T-helper 2 cell treated with Interferon-gamma antibody and Interleukin-4, amounts not matched to agents 5 μg/mL and 100 μg/mL, for 36 hours (primary cell): ENCODE measurements at places on chromosomes 7 and 10.
A peak's percentile ranks its signal among the peaks of the same experiment; 100 is the strongest.

DNA sequence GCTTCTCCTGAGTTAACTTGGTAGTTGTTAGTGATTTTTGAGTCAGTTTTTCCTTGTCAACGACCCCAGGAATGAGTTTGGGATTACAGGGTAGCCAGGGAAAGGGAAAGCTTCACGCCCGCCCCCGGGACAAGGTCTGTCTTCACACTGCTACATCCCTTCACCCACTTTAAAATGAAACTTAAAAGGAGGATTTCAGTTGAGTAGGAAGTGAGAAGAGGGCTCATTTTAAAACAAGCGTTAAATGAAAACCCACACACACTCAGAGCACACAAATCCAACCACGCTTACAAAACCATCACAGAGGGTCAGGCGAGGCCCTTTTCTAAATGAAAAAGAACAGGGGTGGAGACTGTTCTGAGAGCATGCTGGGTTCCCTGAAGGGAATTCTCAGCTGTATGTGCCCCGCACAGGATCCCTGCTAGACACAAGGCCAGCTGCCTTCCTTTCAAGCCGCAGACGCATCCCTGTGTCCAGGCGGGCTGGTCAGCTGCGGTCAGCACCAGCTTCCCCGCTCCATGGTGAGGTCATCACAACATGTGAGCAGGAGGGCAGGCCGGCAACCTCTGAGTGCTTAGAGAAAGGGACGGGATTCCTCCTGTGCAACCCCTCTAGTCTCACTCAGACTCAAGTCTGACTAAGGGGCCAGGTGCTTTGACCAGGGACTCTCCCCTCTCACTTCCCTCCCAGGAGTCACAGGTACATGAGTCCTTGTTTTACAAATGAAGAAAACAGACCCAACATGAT lies 111.8 kb downstream of the EGFR start:
- no peak for DNase-seq

DNA sequence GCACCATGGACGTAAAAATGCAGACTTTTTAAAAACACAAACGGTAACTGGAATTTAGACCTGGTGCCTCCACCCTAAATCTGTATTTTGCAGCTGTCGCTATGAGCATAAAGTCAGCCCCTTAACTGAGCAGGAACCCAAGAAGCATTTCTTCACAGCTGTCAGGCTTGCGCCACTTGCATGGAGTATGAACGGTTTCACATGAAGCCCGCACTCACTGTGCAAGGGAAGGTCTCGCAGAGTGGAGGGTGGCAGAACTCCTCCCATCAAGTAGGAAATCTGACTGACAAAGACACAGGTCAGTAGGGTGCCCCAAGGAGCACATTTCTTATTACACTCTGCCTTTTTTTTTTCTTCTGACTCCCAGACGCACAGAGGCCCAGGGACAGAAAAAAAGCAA lies 58.5 kb downstream of the ELMO1 start:
- DNase-seq, result no peak

DNA sequence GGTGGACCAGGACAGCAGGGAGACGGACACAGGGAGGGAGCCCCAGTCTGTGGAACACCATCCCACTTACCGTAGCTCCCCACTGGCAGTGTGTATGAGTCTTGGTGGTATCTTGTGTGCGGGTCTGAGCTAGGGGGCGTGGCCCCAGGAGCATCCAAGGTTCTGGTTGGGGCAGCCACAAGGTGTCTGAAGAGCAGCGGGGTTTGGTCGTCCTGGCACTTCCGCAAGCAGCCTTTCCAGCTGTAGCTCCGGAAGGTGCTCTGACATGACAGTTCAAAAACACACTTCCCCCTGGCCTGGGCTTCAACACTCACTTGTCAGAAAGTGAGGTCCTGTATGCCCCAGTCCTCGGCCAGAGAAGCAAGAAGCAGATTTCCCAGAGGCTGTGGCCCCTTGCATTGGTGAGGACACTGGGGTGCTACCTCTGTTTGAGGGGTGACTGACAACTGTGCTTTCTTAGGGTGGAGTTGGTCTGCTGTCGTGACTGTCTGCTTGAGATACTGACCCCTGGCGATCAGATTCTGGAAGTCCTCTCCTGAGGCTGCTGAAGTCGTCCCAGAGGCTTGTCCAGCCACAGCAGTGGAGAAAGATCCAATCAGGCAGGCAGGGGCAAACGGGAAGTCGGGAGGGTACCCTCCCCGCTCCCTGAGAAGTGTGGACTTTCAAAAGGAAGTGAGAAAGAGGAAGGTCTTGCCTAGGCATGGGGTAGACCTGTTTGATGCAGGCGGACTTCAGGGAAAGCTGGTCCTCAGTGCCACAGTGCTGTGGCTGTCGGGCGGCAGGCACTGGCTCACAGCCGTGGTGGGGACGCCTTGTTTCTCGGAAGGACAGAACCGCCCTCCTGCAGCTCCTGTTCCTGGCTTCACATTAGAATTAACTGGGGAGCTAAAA lies 51.4 kb upstream of the PFKFB3 start:
- peak; percentile 45 for DNase-seq

DNA sequence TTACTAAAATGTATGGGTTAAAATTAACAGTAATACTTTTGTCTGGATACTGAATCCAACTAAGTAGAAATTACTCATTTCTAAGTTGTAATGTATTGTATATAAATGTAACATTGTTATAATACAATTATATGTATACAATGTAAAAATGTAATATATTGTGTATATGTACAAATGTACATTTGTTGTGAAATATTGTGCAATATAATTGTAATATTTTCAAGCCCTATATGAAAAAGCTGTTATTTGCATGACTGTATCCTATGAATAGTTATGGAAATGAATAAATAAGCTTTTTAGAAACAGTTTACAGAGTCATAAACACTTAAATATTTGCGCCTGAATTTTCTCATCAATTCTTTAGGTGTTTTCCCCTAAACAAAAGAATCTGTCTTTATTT lies 20.3 kb upstream of the UMAD1 start:
- DNase-seq, result no peak

GRCh38 chr7:43834463-43835251 lies 34.7 kb downstream of the MRPS24 start:
- peak; percentile 52 for DNase-seq

- no peak for DNase-seq
Measured at GRCh38 chr10:11603741-11604140, 7.7 kb downstream of the USP6NL start.

DNA sequence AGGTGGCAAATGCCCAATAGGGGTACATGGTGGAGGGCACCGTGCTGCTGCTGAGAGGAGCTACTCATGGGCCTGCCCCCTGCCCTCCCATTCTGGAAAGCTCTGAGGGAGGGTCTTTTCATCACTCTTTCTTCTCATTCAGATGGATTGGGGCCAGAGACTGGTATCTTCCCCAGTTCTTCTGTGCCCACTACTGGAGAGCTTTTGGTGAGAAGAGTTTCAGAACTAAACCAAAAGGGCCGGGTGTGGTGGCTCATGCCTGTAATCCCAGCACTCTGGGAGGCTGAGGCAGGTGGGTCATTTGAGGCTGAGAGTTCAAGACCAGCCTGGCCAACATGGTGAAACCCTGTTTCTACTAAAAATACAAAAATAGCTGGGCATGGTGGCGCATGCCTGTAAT lies 12.5 kb downstream of the ADRA2A start:
- no peak for DNase-seq

DNA sequence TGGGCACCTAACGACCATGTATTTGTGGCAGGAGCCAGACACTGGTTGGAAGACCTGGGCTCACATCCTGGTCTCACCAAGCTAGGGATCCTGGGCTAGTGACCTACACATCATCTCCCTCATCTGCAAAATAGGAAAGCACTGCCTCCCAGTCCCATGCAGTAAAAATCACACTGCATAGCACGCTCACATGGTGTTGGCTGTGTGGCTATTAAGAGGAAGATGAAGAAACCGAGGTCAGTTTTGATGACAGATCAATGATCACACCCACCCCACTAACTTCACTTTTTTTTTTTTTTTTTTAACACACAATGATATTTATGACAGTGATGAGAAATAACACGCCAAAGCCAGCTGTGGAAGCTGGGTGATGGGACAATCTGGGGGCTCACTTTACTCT lies 146.5 kb downstream of the RNF216 start:
- no peak for DNase-seq

DNA sequence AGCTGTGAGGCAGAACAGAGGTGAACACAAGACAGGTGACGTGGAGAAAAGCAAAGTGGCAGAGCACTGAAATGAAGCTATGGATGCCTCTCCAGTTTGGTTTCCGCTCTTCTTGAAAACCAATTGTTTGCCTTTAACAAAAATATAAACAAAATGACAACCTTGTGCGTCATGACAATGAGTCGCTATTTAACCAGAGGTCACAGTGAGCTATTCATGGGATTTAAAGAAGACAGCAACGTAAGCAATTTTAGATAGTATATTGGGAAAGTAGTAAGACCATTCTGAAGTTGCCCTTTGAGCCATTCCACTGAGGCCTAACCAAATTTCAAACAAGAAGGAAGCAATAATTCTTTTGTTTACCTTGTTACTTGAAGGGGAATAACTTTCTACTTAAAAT lies 15.2 kb upstream of the LRRTM3 start:
- DNase-seq, result no peak

GRCh38 chr7:42934291-42934690 lies 2.1 kb downstream of the MRPL32 start:
- DNase-seq, result no peak

GRCh38 chr10:133608855-133609254 lies 17.7 kb downstream of the FRG2B start:
- DNase-seq, result no peak

GRCh38 chr10:78811174-78811573 lies 257.6 kb upstream of the ZMIZ1 start:
- no peak for DNase-seq

- no peak for DNase-seq
Measured at GRCh38 chr10:23742368-23742767, 303.5 kb downstream of the OTUD1 start.

DNA sequence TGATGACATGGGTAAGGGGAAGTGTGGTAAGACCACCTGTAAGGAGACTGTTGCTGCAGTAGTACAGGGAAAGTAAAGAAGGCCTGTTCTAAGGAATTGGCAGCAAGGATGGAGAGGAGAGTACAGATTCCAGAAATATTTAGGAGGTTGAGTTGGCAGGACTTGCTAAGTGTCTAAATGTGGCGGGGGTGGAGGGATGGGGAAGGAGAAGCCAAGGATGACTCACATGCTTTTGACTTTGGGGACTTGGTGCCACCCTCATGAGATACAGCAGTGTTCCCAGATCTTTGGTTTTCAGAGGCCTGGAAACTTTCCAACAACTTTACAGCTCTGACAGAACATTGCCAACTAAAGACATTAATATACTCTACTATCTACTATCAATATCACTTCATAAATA lies 45.4 kb downstream of the CDK6 start:
- DNase-seq, result no peak

- DNase-seq, result no peak
Measured at GRCh38 chr10:13686331-13686752, 99.6 kb downstream of the PRPF18 start.

DNA sequence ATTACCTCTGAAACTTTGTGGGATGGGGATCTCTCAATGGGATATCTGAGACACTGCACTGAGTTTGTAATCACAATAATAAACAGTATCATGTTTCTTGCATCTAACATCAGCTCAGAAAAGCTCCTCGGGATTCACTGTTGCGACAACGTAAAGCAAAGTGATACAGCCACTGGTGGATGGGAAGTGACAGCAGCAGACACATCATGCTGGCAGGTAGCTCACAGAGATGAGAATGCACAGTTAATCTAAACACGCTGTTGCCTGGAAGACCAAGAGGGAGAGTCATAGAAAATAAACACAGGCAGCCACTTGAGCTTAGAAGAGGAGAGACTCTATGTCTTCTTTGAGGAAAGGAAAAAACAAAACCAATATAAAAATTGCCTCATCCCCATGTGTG lies 513.8 kb downstream of the MAGI2 start:
- DNase-seq, result no peak

GRCh38 chr7:101865031-101865430 lies 47.6 kb downstream of the CUX1 start:
- DNase-seq, result no peak

GRCh38 chr7:139078911-139079310 lies 30.6 kb downstream of the ZC3HAV1 start:
- no peak for DNase-seq

DNA sequence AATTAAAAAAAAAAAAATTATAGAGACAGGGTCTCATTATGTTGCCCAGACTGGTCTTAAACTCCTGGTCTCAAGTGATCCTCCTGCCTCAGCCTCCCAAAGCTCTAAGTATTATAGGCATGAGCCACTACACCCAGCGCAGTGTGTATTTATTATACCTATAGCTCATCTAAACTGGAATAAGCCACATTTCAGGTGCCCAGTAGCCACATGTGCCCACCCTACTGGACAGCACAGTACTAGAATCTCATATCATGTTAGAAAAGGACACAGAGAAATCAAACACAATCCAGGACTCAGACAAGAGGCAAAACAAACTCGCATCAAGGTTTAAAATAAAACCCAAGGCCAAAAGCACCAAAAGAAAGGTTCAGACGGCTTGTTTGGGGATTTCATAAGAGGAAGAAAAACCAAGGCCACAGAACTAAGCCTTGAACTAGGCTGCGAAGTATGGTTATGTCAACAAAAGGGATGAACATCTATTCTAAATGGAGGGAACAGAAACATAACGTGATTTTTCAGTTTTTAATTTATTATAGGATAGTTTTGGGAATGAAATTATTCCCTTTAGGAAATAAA lies 32.3 kb downstream of the SLC16A9 start:
- no peak for DNase-seq

GRCh38 chr10:88116971-88117626 lies 253.7 kb downstream of the PTEN start:
- DNase-seq, result peak; percentile 78

- DNase-seq, result no peak
Measured at GRCh38 chr10:63348245-63348850, 117.4 kb downstream of the JMJD1C start.

- no peak for DNase-seq
Measured at GRCh38 chr7:22727714-22728035, 675 bp downstream of the IL6 start.

GRCh38 chr10:84845628-84846261 lies 517.4 kb downstream of the CCSER2 start:
- no peak for DNase-seq

DNA sequence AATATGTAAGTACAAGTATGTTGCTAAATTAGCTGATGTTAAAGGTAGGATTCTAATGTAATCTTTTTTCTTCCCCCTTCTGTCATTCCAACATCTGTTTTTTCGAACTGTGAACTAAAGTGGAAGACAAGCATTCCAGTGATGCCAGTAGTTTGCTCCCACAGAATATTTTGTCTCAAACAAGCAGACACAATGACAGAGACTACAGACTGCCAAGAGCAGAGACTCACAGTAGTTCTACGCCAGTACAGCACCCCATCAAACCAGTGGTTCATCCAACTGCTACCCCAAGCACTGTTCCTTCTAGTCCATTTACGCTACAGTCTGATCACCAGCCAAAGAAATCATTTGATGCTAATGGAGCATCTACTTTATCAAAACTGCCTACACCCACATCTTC lies 62.7 kb downstream of the WAC start:
- DNase-seq, result no peak

GRCh38 chr10:31604096-31604495 lies 285.1 kb downstream of the ZEB1 start:
- DNase-seq, result no peak

- no peak for DNase-seq
Measured at GRCh38 chr7:140876519-140877248, 48.0 kb downstream of the BRAF start.
